ENCODE measurements at places on chromosomes 11 and 22. TPM values are rescaled to one million over a fixed set of nuclear protein-coding genes. Genes with fewer than 3 reads are reported as not detected.

The ZP1 gene
- total RNA-seq, result not detected

The OR51E2 gene
- total RNA-seq, result 0.10 TPM

The MUC6 gene
- total RNA-seq, result not detected

The TUB gene
- 7.5 TPM for total RNA-seq

The GANAB gene
- total RNA-seq, result 420 TPM
